Cerebellar nuclear complex (tissue), 1 donor: ENCODE measurements at places on chromosomes 13 and 19.

DNA sequence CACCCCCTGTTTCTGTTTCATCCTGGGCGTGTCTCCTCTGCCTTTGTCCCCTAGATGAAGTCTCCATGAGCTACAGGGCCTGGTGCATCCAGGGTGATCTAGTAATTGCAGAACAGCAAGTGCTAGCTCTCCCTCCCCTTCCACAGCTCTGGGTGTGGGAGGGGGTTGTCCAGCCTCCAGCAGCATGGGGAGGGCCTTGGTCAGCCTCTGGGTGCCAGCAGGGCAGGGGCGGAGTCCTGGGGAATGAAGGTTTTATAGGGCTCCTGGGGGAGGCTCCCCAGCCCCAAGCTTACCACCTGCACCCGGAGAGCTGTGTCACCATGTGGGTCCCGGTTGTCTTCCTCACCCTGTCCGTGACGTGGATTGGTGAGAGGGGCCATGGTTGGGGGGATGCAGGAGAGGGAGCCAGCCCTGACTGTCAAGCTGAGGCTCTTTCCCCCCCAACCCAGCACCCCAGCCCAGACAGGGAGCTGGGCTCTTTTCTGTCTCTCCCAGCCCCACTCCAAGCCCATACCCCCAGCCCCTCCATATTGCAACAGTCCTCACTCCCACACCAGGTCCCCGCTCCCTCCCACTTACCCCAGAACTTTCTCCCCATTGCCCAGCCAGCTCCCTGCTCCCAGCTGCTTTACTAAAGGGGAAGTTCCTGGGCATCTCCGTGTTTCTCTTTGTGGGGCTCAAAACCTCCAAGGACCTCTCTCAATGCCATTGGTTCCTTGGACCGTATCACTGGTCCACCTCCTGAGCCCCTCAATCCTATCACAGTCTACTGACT, at the start of gene KLK3:
TSS of gene KLK3 (plus strand) at position 280 of the 775 bp plus-strand sequence. CDS start at position 321, 41 bp downstream.
- DNase-seq, result no peak

DNA sequence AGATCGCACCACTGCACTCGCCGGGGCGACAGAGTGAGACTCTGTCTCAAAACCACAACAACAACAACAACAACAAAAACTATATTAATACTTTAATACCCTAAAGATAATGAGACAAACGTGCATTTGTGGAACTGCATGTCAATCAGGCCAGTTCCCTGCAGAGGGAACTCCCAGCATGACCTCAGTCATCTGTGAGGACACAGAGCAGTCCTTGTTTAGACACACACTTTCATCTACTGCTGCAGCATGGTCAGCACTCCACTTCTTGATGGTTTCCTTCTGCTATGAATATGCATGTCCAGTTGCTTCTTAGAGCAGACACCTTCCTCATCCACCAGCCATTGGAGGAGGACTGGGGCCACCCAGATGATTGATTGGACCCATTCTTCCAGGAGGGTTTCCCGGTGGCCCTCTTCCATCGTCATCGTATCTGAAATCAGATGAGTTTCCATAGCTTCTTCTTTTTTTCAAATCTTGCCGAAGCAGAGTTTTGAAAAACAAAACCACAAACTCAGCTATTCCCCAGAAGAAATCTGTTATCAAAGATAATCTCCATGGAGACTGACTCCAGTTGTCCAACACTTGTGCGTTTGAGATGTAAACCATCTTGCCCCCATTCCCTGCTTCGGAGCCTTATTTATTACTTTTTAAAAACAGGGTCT, 26.5 kb downstream of the ZNF607 start:
- no peak for DNase-seq

GRCh38 chr19:33876192-33876591, 79.5 kb downstream of the KCTD15 start:
- no peak for DNase-seq

DNA sequence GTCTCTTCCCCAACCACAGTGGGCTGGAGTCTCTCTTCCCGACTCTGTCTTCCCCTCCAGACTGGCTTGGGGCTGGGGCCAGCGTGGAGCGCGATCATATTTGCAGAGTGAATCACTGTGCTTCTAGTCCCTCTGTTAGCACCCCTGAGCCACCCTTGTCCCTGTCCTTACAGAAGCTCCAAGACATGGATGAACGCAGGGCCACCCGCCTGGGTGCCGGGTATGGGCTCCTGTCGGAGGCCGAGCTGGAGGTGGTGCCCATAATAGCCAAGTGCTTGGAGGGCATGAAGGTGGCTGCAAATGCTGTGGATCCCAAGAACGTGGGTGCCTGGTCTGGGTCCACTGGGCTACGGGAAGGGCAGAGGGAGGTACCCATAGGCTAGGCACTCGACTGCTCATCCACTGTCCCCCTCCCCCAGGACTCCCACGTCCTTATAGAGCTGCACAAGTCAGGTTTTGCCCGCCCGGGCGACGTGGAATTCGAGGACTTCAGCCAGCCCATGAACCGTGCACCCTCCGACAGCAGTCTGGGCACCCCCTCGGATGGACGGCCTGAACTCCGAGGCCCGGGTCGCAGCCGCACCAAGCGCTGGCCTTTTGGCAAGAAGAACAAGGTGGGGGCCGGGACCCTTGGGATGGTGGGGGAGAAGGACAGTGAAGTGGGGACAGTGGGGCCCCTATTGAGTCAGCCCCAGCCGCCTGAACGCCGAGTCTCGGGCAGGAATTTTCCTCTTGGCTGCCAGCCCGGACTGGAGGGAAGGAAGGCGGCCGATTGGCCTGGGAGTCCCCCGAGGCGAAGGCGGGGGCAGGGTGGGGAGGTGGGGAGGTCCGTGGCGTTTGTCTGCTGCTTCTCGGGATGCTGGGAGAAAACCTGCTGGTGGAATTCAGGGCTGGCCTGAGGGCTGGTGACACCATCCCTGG, 5.2 kb downstream of the TRIP10 start:
- no peak for DNase-seq

DNA sequence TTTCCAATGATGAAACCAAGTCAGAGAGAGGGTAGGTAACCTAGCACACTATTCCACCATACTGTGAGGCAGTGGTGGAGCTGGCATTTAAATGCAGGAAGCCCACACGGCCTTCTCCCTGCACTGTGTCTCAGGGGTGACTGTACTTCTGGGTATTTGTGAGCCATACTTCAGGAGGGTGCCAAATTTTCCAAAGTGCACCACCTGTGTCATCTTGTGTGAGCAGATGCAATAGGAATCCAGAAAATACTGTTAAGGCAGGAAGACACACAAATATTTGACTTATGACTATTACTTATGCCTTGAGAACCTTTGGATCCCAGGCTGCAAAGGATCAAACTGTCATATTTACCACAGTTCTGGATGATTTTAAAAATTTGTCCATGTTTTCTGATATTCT, 17.3 kb downstream of the ZNF229 start:
- DNase-seq, result no peak

- no peak for DNase-seq
These were observed 127.2 kb upstream of the GJB6 start for GRCh38 chr13:20359335-20359734.

DNA sequence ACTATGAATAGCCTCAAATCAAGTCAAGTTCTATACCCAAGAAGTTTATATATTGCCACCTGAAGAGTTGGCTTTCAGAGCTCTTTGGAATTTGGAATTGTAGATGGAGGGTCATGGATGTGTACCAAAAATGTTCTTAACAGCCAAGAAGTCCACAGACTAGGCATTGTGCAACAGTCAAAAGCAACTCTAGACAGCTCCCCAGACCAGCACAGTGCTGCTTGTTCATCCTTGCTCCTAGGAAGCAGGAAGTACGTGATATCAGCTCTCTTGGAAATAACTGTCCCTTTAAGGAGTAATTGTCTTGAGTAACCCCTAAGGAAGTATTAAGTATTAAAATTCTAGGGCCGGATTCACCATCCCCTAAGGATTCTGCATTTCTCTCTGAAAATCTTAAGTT, 30.7 kb upstream of the IL17D start:
- DNase-seq, result no peak

- DNase-seq, result no peak
These were observed 73.7 kb downstream of the CYSLTR2 start for GRCh38 chr13:48727241-48728011.

GRCh38 chr13:97318532-97318931, 96.4 kb downstream of the MBNL2 start:
- no peak for DNase-seq

- no peak for DNase-seq
These were observed 193.7 kb downstream of the LMO7 start for GRCh38 chr13:75829830-75830229.

DNA sequence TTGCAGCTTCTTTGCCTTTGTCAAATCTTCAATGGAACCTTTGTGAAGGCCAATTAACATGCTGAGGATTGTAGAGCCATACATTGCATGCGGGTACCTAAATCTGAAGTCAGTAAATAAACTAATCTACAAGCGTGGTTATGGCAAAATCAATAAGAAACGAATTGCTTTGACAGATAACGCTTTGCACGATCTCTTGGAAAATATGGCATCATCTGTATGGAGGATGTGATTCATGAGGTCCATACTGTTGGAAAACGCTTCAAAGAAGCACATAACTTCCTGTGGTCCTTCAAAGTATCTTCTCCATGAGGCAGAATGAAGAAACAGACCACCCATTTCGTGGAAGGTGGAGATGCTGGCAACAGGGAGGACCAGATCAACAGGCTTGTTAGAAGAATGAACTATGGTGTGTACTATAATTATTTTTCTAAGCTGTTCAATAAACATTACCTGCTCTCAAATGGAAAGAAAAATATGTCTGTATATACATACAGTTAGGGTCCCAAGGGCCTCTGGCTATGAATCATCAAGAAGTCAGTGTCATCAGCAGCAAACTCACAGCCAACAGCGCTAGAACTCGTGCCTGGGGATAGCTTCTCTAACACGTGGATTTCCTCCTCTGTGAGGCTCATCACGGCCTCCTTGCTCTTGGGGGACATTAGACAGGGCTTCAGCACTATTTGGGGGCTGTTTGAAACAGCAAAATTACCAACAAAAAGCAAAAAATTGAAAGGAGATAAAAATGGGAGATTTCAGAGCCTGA, 2.9 kb upstream of the CD70 start:
- DNase-seq, result no peak

GRCh38 chr19:47157431-47158321, 27.0 kb downstream of the SAE1 start:
- no peak for DNase-seq

- DNase-seq, result no peak
These were observed 21.0 kb upstream of the CBY2 start for GRCh38 chr13:45681113-45681512.

DNA sequence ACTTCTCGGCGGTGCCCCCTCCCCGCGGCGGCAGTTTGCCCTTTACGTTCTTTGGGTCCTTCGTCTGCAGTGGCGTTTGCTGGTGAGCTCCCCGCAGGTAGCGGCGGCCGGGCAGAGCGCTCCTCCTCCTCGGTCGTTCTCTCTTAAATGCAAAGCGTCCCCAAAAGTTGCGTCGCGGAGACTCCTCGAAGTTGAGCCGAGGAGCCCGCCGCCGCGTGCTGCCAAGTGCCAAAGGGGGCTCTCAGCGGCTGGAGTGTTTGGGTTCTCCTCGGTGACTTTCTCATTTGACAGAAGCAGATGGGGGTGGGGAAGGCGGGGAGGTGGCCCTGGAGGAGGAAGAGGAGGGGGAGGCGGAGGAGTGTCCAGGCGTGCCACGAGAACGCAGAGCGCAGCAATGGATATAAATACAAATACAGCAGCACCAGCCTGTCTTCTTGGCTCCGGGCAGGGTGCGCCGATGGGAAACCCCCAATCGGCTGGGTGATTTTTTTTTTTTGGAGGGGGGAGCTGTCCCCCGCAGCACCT, at the start of gene SOX21:
TSS of gene SOX21 (minus strand) at position 259 of the 525 bp plus-strand sequence. CDS start 496 bp downstream, outside the sequence.
- DNase-seq, result no peak

GRCh38 chr13:49811527-49811908, 19.0 kb upstream of the KPNA3 start:
- no peak for DNase-seq

DNA sequence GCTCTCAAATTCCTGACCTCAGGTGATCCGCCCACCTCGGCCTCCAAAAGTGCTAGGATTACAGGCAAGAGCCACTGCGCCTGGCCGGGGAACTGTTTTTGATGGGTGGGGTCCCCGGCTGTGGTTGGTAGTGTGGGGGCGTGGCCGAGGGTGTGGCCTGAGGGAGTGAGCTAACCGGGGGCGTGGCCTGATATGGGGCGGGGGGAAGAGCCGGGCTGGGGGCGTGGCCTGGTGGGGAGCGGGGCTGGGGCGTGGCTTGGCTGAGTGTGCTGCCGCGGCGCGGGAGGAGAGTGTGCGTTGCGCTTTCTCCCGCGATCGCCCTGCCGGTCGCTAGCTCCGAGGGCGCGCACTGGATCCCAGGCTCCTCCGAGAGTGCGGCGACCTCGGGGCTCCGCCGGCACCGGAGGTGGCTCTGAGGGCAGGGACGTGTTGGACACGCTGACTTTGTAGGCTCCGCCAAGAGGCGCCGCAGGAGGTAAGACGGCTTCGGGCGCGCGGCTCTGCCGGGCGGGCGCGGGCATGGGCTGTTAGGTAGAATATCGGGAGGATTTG, at the start of gene SPATA13:
TSS of gene SPATA13 (plus strand) at position 263 of the 552 bp plus-strand sequence. CDS start 62,210 bp downstream, outside the sequence.
- peak; percentile 21 for DNase-seq

DNA sequence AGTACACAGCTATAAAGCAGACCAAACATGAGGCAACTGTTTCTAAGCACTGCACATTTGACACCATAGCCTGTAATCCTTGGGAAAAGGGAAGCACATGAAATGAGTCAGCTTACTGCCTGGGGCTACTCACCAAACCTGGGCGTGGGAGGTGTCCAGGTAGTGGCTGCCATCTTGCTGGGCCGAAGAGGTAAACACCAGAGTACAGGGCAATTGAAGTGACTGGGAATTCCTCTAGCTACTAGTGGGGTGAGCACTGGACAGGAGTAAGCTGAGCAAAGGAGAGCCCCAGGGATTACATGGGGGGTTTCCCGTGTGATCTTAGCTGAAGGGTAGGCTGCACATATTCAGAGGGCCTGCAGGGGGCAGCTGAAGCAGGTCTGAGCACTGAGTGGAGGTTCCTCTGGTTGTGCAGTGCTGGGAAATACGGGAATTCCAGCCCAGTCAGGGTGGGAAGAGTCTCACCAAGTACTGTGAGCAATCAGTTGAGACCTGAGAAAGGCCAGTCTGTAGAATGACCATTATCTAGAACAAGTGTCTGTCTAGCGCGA, 140.5 kb downstream of the SLC7A1 start:
- DNase-seq, result no peak

GRCh38 chr19:805166-805551, 7.9 kb downstream of the PTBP1 start:
- DNase-seq, result no peak

- no peak for DNase-seq
These were observed 32.5 kb downstream of the ZNF567 start for GRCh38 chr19:36719687-36720556.

GRCh38 chr19:6685482-6685881, 15.5 kb upstream of the TNFSF14 start:
- DNase-seq, result no peak

GRCh38 chr13:97574926-97575325, 141.0 kb downstream of the RAP2A start:
- DNase-seq, result no peak
